ENCODE measurements at places on chromosomes 6 and 20.

DNA sequence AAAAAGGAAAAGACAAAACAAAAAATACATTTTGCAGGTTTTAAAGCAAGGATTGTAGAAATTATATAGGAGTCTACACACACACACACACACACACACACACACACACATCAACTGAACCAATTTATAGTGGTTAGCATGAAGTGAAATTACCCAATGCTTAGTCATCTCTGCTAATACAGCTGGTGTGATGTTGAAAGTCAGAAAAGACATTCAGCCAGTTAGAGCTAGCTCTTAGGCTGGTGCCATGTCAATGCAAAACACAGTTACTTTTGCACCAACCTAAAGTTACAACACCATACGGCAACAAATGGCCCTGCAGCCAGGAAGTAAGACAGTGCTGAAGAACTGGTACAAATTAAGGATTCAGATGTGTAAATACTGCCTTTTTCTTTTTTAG, 15.2 kb downstream of the FAM210B start:
- DNase-seq = no peak

DNA sequence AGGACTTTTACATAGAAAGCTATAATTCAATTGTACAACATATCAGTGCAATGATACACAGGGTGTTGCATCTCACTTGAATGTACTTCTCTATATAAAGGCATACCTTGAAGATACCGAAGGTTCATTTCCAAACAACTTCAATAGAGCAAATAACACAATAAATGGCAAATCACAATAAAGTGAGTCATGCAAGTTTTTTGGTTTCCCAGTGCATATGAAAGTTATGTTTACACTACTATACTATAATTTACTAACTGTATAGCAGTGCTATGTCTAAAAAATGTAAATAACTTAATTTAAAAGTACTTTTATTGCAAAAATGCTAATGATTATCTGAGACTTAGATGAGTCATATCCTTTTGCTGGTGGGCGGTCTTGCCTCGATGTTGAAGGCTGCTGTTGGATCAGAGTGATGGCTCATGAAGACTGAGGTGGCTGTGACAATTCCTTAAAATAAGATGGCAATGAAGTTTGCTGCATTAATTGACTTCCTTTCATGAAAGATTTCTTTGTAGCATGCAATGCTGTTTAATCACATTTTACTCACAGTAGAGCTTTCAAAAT, 188.8 kb downstream of the TASP1 start:
- DNase-seq = no peak

DNA sequence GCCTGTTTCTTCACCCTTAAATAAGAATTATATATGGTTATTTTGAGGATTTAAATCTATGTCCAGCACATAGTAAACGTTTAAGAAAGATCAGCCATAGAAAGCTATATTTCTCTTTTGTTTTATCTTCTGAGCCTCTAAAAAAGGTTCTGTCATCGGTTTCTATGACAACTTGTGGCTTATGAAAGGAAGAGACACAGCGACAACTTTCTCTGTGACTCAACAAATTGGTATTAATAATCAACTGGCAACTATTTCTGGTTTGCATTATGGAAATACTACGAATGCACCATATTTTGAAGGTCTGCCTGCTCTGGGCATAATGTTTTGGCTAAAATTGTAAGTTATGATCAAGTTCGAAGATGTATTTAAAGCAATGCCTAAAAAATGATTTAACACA, 751.0 kb downstream of the CD109 start:
- DNase-seq = no peak

- no peak for DNase-seq
These were observed 118.5 kb upstream of the JAG1 start for GRCh38 chr20:10792291-10792690.

- no peak for DNase-seq
These were observed 9.3 kb upstream of the FKBP1A start for GRCh38 chr20:1402149-1402548.

DNA sequence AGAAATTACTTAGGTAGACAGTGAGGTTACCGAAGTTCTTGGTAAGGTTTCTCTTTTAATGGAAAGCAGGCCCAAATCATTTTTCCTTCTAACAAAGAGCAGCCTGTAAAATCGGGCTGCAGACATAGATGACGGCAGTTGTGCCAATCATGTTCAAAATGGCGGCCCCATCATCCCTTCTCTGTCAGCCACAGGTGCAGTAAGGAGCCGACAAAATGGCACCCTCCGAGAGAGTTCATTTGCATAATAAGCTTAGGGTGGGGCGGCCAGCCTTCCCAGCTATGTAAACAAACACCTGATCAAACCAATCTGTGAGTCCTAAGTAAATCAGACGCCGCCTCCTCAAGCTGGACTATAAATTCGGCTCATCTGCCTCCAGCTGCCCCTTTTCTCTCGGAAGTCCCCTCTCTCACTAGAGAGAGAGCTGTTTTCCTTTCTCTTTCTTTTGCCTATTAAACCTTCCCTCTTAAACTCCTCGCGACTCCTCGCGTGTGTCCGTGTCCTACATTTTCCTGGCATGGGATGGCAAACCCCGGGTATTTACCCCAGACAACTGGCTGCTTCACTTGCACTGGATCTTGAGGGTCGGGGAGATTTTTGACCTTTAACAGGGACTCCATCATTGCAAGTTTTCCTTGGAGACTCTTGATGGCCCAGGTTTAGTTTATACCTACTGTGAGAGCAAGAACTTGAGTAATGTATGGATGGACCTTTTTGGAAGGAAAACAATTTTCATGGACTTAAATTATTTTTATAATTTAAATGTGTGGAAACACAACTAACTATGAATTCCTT, 8.9 kb upstream of the DDR1 start:
- no peak for DNase-seq

- DNase-seq = no peak
These were observed 169.9 kb downstream of the BCAS1 start for GRCh38 chr20:53900380-53900999.

DNA sequence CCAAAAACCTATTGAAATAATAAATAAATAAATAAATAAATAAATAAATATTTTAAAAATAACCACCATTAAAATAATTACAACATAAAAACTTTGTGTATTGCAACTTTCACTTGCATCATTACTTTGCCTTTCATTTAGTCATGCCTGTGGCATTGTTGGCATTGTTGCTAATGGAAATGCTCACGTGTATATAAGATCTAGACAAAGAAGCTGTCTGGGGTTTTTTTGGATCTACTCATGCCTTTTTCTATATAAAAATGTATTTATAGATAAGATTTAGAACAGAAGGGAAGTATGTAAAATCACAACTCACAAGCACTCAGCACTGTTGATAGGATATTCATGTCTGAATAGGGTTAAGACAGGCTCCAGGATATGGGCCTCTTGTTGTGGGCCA, 27.9 kb downstream of the GFRA4 start:
- no peak for DNase-seq

- DNase-seq = no peak
These were observed 1383.5 kb upstream of the DEFB115 start for GRCh38 chr20:29873946-29874345.

- no peak for DNase-seq
These were observed 39.4 kb upstream of the DACT2 start for GRCh38 chr6:168358842-168359420.

DNA sequence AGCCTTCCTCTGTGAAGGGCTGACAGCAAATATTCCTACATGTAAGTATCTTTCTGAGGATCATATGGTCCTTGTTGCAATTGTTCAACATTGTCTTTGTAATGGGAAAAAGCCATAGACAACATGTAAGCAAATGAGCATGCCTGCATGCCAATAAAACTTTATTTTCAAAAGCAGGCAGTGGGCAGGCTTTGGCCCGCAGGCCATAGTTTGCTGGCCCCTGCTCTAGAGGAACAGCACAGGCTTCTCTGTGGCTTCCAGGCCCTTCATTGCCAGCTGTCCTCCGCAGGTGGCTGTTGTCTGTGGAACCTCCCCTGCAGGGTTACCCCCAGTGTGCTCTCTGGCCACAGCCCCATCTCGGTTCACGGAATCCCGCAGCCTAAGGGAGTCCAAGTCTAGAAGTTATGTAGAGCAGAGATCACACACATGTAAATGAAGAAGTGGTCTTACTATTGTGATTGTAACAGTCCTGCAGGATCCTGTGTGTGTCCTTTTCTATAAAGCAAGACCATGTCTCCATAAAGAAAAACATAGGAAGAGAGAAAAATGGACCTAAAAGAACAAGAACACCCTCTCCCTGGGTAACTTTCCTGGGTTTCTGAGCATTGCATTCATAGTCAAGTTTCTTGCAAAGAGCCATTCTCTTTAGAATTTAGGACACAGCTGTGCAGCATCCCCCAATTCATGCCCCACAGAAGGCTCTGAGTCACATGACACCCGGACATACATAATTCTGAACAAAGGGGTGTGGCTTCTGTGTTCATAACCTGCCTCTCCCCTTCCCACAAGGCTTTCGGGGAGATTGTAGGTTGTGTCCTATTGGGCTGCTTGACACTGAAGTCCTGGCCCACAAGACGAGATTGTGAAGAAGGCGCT, 10.0 kb downstream of the UNC93A start:
- DNase-seq = no peak

DNA sequence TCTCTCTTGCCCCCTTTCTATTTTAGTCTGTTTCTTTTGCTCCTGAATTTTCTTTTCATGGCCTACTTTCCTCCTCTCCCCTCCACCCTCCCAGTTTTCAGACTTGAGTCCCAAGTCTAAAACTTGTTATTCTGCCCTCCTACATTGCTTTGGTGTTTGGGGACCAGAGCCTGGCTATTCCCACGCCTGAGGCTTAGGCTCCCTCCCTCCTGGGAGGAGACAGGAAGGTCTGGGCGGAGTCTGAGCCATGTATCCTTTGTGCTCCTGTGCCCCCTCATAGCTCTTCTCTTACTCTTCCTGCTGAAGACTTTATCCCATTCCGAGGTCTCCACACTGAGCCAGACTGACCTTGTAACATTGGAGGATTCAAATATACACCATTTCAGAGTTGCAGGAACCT, 69.5 kb downstream of the DAAM2 start:
- no peak for DNase-seq

- DNase-seq = no peak
These were observed 315.1 kb downstream of the CDH4 start for GRCh38 chr20:61567204-61567603.

GRCh38 chr6:82882363-82883023, 183.1 kb downstream of the UBE3D start:
- DNase-seq = no peak

- DNase-seq = no peak
These were observed 46.4 kb downstream of the IMPG1 start for GRCh38 chr6:76026101-76026500.

DNA sequence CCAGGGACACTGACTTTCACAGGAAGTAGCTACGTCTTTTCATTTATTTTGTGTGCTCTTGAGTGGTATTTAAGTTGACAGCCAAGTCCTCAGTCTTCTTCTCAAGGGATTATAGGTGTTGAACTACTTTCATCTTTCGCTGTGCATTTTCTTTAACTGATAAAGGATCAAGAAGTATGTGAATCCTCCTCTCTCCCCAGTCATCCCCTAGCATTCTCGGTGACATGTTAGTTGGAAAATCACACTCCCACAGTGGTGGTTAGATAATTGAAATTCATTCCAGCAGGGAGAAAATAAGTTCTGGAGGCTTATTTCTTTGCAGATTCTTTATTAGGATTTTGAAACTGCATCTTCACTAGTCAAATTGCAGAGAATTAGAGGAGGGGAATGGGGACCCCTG, 569.4 kb downstream of the MEI4 start:
- no peak for DNase-seq

DNA sequence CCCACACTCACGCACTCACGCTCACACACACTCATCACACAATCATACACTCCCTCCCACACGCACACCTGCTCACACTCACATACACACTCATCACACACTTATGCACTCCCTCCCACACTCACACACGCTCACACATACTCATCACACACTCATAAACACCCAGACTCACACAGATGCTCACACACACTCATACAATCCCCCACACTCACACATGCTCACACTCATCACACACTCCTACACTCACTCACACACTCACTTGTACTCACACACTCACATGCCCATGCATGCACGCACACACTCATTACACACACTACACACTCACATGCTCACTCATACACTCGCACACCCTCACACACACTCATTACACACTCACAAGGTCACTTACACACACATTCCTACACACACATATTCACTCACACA, 131.1 kb upstream of the PDE10A start:
- no peak for DNase-seq

DNA sequence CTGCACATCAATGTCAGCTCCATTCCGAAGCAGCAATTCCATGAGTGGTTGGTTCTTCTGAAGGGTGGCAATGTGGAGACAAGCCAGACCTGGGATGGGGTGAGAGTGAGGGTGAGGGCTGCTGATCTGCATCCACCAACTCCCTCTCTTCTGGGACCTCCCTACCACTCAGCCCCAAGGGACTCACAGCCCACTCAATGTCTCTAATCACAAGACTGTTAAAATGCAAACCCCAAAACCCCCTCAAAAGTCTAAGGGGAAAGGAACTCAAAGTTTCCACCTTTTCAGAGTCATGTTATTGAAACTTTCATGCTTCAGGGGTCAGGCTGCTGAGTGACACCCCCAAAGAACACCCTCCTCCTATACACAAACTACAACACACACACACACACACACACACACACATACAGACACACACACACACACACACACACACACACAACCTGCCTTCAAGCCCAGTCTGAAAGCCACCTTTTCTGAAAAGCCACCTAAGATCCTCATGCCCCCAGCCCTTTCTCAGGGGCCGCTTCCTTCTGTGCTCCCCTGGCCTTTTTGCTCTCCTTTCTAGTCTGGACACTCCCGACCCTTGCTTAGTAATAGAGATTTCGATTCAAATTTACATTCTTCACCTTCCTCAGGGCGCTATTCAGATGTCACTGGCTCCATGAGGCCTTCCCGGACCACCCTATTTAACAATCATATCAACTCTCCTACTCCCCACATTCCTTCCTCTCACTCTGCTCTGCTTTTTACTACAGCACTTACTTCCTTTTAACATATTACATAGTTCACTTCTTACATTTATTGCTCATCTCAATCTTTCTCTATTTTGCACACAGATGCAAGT, 3.3 kb upstream of the SLC35B2 start:
- DNase-seq = no peak

DNA sequence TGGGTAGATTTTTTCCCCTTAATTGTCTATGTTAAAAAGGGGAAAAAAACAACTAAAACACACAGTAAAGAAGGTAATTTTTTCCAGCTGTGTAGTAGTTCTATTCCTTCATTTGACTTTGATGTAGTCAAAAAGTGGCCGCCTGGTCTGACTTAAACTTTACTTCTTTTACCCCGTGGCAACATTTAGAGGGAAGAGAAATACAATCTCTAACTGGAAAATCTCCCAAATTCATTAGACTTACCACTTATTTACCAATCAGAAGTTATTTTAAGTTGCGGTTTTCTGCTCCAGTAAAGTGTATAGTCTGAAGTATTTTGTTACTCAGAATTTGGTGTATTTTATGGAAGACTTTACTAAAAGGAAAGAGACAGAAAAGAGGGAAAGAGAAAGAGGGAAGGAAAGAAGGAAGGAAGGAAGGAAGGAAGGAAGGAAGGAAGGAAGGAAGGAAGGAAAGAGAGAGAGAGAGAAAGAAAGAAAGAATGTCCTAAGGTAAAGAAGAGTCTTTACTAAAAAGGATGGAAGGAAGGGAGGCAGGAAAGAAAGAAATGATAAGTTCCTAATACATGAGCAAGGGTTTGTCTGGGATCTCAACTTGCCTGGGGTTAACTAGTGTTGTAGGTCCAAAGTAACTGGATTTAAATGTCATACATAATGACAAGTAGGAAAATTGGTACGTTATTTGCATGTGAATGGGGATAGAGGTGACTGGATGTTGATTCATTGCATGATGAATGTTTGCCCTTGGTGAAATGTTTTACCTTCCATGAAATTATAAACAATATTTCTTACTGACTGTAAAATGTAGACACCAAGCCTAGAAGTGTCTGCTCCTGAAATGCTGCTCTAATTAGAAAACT, 135.1 kb downstream of the SAMD5 start:
- no peak for DNase-seq
